Bladder microvascular endothelial cell (primary cell): ENCODE measurements at places on chromosomes 1 and 21. TPM values are rescaled to one million over a fixed set of nuclear protein-coding genes. Genes with fewer than 3 reads are reported as not detected.

FLG2 gene
- not detected in 2 replicates for total RNA-seq

SLAMF1 gene
- not detected in 2 replicates for total RNA-seq

GBP2 gene
- 53.6 and 75.8 TPM in 2 replicates for total RNA-seq

RIIAD1 gene
- not detected in 2 replicates for total RNA-seq

LCE2C gene
- total RNA-seq = not detected in 2 replicates

ISG20L2 gene
- 4.4 and 9.9 TPM in 2 replicates for total RNA-seq

PLA2G5 gene
- total RNA-seq = 0.16 and 1.0 TPM in 2 replicates
